ENCODE measurements at places on chromosomes 7 and 10.

DNA sequence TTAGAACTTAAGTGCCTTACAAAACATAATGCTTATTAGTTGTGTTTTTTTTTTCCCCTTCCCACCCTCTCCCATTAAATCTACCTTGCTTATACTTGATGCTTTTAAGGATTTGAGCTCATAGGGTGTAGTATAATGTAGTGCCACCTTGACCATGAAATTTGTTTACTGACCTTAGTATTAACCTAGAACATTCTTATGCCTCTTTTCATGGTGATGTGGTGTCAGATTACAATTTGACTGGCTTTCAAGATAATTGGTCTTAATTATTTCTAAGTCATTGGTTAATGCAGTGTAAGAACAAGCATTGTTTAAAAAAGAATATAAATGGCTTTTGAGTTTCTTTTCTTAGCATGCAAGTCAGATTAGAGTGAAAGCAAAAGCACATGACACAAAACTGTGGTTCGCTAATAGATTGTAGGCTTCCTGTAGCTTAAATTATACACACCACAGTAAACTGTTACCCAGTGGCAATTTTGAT lies 61.8 kb downstream of the ADD3 start:
- peak; percentile 40 for DNase-seq

- peak; percentile 99 for DNase-seq
These were observed 38.2 kb downstream of the PRSS2 start for GRCh38 chr7:142808802-142809583.

DNA sequence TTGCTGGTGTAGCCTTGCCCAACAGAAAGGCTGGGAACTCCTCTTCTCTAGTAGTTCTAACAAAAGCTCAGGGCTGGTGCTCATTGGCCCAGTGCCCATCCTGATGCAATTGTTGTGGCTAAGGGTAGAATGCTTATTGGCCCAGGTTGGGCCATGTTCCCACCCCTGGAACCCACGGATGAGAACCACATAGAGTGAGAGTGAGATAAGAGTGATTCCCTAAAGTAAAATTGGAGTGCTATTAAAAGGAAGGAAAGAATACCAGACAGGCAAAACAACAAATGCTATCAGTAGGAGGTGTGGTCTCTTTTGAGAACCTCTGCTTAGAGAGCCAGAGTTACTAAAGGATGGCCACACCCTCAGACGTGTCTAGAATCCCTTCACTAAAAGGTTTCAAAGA lies 49.2 kb downstream of the LGI1 start:
- DNase-seq = no peak

DNA sequence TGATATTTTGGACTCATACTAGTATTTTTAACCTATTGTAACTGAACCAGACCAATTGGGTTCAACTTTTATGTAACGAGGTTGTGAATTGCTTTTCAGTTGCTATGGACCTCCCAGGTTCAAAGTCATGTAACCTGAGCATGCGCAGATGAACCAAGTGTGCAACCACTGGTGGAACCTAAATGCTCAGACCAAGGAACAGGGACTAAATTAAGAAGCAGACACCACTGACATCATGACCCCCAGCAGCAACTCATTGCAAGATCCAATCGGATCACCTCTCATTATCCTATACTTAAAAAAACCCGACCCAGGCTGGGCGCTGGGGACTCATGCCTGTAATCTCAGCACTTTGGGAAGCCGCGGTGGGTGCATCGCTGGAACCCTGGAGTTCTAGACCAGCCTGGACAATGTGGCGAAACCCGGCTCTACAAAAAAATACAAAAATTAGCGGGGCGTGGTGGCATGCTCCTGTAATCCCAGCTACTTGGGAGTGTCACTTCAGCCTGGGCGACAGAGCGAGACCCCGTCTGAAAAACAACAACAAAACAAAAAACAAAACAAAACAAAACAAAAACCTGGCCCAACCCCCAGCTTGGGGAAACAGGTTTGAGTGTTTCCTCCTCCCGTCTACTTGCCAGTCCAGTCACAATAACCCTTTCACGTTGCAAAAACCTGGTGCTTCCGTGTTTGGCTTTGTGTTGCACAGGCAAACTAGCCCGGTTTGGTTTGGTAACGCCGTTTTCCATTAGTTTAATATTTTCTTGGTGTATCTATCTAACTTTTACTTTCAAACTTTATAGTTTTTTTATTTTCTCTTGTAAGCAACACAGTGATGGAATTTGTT lies 11.3 kb upstream of the ZNF518A start:
- no peak for DNase-seq

DNA sequence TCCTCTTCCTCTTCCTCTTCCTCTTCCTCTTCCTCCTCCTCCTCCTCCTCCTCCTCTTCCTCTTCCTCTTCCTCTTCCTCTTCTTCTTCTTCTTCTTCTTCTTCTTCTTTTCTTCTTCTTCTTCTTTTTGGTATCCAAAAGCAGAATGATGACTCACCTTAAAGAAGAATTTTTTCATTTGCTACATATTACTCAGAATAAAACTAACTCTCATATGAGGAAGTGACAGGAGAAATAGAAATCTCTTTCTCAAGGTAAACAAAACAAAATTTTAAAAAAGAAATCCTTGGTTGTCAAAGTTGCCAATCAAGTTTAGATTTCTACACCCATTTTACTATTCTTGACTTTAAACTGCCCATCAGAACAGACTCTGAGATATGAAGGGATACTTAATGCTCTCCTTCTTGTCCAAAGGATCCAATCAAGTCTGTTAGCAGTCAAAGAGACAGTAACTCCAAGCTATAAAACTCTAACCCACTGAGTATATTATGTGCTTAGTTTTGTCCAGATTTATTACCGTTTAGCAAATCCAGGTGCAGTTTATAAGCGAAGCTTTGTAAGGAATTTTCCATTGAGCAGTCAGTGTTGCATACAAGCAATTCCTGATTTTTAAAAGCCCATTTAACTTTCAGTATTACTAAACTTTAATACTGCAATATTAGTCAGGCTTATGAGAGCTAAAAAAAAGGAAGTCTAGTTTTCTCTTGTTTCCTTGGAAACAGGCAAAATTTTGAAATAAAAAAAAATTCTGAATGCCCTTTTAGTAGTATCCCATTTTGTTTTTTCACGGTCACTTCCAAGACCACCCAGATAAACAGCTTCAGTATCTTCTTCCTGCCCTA lies 43.1 kb upstream of the SNX13 start:
- DNase-seq = no peak

GRCh38 chr7:102089175-102090098 lies 197.2 kb upstream of the SH2B2 start:
- DNase-seq = no peak

- no peak for DNase-seq
These were observed 3.3 kb upstream of the OR6V1 start for GRCh38 chr7:143048827-143049226.

DNA sequence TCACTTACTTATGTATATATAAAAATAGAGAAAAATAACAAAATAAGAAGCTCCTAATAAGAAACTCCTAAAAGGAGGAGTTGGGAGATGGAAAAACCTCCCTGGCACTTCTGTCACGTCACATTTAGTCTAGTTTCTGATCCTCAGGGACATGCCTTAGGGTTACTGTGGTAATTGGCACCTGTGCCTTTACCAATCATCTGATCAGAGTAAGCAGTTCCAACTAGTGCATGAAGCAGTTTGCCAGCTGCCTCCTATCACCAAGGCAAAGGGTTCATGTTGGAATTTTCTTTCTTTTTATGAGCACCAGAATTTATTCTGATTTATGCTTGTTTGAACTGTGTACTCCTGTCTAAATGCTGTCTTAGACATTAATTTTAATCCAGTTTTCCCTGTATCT lies 49.9 kb downstream of the ARL4A start:
- no peak for DNase-seq

GRCh38 chr10:26251925-26252324 lies 35.4 kb downstream of the GAD2 start:
- DNase-seq = no peak

- no peak for DNase-seq
These were observed 1.5 kb upstream of the FRAT2 start for GRCh38 chr10:97336006-97336405.

GRCh38 chr10:97188261-97188711 lies 2.5 kb upstream of the SLIT1 start:
- no peak for DNase-seq

DNA sequence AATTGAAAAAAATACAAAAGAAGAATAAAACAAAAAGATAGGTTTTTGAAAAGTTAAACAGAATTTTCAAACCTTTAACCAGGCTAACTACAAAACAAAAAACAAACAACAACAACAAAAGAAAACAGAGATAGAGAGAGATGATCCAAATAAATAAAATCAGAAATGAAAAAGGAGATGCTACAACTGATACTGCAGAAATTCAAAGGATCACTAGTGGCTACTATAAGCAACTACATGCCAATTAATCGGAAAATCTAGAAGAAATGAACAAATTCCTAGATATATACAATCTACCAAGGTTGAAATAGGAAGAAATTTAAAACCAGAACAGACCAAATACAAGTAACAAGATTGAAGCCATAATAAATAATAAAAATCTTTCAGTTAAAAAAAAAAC lies 326.8 kb upstream of the VSTM2A start:
- DNase-seq = no peak

DNA sequence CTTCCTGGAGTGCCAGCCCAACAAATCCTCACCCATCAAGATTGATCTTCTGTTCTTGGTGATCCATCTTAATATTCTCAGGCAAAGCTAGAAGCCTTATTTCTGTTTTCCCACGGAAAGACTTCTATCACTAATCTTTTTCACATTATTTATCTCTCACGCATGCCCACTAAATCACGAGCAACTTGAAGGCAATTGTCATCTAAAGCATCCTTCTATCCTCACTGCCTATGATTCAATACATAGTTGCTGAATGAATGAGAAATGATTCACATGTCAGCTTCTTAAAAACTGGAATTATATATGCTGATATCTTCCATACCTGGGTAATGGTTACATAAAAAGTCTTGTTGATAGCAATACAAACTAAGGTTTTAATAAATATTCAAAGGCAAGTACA lies 12.6 kb upstream of the COL1A2 start:
- DNase-seq = no peak

GRCh38 chr7:2214636-2215035 lies 18.1 kb downstream of the MAD1L1 start:
- DNase-seq = no peak

- DNase-seq = no peak
These were observed 5.8 kb upstream of the PRTFDC1 start for GRCh38 chr10:24958091-24958720.

GRCh38 chr10:47073967-47074366 lies 162.7 kb downstream of the PTPN20 start:
- DNase-seq = no peak

DNA sequence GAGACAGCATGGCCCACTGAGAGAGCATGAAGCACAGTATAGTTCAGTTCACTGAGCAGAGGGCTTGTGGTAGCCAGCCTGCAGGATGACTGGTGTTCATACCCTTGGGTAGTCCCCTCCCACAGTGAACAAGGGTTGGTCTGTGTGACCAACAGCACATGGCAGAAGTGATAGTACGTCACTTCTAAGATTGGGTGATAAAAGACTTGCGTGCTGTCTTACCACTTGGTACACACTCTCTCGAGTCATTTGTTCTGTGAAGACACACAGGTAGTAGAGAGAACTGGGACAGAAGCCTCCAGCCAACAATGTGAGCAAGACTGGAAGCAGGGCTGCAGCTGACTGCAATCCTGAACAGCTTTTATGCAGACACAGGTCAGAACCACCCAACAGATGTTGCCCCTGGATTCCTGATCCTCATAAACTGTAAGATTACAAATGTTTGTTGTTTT lies 14.6 kb downstream of the EPC1 start:
- peak; percentile 84 for DNase-seq

GRCh38 chr7:152949790-152950189 lies 190.2 kb downstream of the ACTR3B start:
- no peak for DNase-seq

- DNase-seq = no peak
These were observed 15.1 kb downstream of the WAPL start for GRCh38 chr10:86506499-86506898.

GRCh38 chr10:76397181-76398042 lies 966.0 kb downstream of the LRMDA start:
- DNase-seq = no peak

- peak; percentile 57 for DNase-seq
These were observed 45.6 kb upstream of the SUN1 start for GRCh38 chr7:786472-787255.

- no peak for DNase-seq
These were observed 202.6 kb upstream of the FOXK1 start for GRCh38 chr7:4479367-4480039.

GRCh38 chr10:29387269-29387668 lies 98.4 kb downstream of the LYZL1 start:
- no peak for DNase-seq

- DNase-seq = no peak
These were observed 581 bp downstream of the PTPRZ1 start for GRCh38 chr7:121873289-121874194.

- DNase-seq = no peak
These were observed 136.3 kb downstream of the KCNMA1 start for GRCh38 chr10:77501152-77501845.

- DNase-seq = peak; percentile 59
These were observed 9.0 kb upstream of the ARPC1B start for GRCh38 chr7:99365318-99366141.

- no peak for DNase-seq
These were observed 48.8 kb upstream of the FOXP2 start for GRCh38 chr7:114365791-114366190.

GRCh38 chr7:100582041-100582579 lies 3.8 kb downstream of the LRCH4 start:
- no peak for DNase-seq

DNA sequence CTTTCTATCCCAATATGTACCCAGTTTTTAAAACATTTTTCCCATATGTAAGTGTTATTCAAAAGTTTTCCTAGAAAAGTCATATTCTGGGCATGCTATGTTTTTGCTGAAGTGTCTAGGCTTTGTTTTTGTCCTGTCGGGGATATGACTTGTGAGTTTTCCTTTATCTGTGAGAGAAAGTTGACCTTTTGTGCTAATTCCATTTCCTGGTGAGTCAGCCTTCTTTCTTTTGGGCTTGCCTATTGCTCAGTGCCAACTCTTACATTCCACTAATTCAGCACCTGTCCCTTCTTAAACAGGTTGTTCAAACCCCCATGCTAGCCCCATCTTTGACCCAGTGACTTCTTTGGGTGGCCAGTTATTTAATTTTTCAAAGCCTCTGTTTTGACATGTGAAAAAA lies 146.2 kb downstream of the AHR start:
- DNase-seq = no peak

GRCh38 chr10:80537736-80538480 lies at the start of gene SH2D4B:
Gene SH2D4B, plus strand, starts transcription at chr10:80537902. Its CDS starts 430 bp downstream, at chr10:80538332.
- DNase-seq = no peak

DNA sequence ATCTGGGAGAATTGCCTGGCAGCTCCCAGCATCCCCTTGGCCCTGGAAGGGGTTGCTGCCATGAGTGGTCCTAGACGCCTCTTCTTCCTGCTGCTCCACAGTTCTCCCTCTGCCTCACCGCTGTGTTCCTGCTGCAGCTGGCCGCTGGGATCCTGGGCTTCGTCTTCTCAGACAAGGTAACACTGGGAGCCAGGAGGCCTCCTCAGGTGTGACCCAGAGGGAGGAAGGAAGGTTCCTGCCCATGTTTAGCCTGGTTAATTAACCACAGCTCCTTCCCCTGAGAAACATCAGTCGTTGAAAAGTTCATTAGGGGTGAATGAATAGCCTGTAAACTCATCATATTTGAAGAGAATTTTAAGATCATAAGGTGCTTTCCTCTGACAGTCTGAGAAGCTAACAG lies 18.2 kb downstream of the TSPAN33 start:
- no peak for DNase-seq

GRCh38 chr7:26992670-26993069 lies 103.1 kb downstream of the HOXA1 start:
- no peak for DNase-seq

All from central memory CD4-positive, alpha-beta T cell (primary cell).